GM04504 (cell line): ENCODE measurements at places on chromosomes 5 and 9.

GRCh38 chr5:177295924-177296323 is 7.6 kb downstream of the RAB24 start:
- no peak for DNase-seq

DNA sequence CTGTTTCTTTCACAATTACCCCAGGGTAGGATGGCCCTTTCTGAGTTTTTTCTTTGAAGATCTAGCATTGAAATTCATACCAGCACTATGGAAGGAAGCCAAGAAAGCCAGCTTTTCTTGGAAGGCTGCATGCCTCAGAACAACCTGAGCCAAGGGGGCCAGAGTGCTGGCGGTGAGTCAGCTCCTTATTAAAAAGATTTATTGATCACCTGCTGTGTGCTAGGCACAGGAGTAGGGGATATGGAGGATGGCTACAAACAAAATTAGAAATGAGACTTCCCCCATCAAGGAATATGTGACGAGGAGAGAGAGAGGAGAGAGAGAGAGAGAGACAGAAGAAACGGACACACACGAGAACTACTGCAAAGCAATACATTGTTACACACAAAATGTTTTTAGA is 184.6 kb upstream of the PUM3 start:
- no peak for DNase-seq

- DNase-seq: no peak
Measured at GRCh38 chr9:72089451-72090130, 29.2 kb upstream of the C9orf57 start.

GRCh38 chr5:6772886-6773285 is 59.7 kb downstream of the TENT4A start:
- DNase-seq: no peak

GRCh38 chr5:65142016-65142415 is 339.7 kb downstream of the ADAMTS6 start:
- DNase-seq: no peak

DNA sequence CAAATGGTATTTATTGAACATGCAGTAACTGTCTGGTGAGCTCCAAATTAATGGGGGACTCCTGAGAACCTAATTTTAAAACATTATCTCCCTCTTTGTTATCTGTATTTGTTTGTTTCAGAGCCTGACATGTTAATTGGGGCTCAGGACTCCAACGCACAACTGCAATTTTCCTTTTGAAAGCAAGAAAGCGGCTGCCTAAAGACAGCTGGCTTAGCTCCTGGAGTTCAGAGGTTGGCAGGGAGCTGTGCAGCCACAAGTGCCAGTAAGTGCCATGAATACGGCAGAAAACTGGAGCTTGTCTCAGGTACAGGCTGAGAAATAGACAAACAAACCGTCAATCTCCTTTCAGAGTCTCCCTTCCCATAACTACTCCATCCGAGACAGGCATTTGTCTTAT is 80.9 kb downstream of the PPP2R2B start:
- DNase-seq: no peak

DNA sequence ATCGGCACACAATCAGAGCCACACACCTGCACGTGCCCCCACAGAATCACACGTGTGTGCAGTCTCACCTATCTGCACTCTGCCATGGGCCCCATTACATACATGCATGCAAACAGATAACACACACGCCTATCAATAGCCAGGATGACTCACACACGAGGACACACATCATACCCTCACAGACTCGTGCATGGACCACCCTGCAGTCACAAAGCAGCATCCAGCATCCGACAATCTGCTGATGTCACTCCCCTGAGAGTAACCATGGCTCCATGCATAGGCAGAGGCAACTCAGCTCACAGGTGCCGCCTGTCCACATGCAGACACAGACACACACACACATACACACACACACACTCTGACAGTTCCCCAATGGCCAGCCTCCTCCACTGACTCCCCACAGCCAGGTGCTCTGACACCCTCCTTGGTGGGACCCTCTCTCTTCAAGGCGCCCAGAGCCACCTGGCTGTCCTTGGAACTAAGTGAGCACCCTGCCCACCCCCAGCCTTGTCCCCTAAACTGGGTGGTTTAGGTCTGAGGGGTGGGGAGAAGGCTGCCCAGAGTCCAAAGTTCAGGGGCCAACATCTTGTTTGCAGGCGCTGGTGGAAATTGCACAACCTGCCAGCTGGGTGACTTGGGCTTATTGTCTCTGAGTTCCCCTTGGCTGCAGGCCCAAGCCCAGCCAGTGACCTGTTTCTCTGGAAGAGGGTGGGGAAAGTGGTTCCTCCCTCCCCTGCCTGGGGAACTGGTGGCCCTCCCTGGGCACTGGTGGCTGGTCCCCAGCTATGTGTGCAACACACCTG is 34.6 kb upstream of the NEK6 start:
- no peak for DNase-seq
